Mammary epithelial cell (primary cell): ENCODE measurements at places on chromosomes 6 and 20. TPM values are rescaled to one million over a fixed set of nuclear protein-coding genes. Genes with fewer than 3 reads are reported as not detected.

MYL9 gene
- 138 TPM for total RNA-seq

ADTRP gene
- 74.0 TPM for total RNA-seq

AVP gene
- not detected in 2 replicates for total RNA-seq

CCN6 gene
- total RNA-seq: 8.2 TPM

CDSN gene
- total RNA-seq: 1.2 TPM

RAET1G gene
- 6.3 TPM for total RNA-seq
